ENCODE measurements at places on chromosomes 7 and 10. TPM values are rescaled to one million over a fixed set of nuclear protein-coding genes. Genes with fewer than 3 reads are reported as not detected.

The LHFPL3 gene
- not detected for total RNA-seq

The SPDYE1 gene
- not detected for total RNA-seq

GRCh38 chr7:82542665-82543064 lies 99.1 kb upstream of the CACNA2D1 start:
- H3K27me3 ChIP-seq, result peaks cover 47% of the 10 kb centered on the region
- no peaks in the 10 kb centered on the region for H3K36me3 ChIP-seq
- peak overlapping the region; percentile 10 for H3K27ac ChIP-seq
- peak; percentile 85 for DNase-seq
- H3K4me3 ChIP-seq, result no peak overlapping the region
- peaks cover 13% of the 10 kb centered on the region for H3K4me1 ChIP-seq

GRCh38 chr7:142231716-142232115 lies 26.1 kb downstream of the PRSS58 start:
- no peak overlapping the region for H3K27ac ChIP-seq
- H3K4me1 ChIP-seq, result no peaks in the 10 kb centered on the region
- no peaks in the 10 kb centered on the region for H3K36me3 ChIP-seq
